ENCODE measurements at places on chromosomes 4 and X. TPM values are rescaled to one million over a fixed set of nuclear protein-coding genes. Genes with fewer than 3 reads are reported as not detected.

Gene CRMP1
- 20.1 TPM for polyA plus RNA-seq

Gene POLN
- 1.7 TPM for polyA plus RNA-seq

Gene MCTS1
- 40.8 TPM for polyA plus RNA-seq

Gene KIT
- polyA plus RNA-seq = 11.2 TPM

Gene ENPEP
- polyA plus RNA-seq = 27.6 TPM

Gene LNX1
- polyA plus RNA-seq = 6.0 TPM

Gene SULT1E1
- polyA plus RNA-seq = 36.8 TPM

Gene FRG2
- polyA plus RNA-seq = not detected

DNA sequence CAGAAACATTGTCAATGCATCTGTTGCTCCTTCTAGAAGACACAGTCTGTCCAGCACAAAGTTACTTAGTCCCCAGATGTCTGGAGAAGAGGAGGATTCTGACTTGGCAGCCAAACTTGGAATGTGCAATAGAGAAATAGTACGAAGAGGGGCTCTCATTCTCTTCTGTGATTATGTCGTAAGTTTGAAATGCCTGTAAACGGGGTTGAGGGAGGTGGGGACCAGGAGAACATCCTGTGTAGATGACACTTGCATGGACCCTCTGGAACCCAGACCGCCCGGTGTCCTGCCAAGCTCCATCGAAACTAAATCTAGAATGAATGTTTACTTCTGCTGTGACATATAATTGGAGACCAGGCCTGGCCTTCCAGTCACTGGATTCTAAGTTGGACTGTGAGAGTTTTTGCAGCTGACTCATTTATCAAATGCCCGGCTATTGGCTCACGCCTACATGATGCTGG is 45.0 kb upstream of the MSANTD1 start:
- no peak for DNase-seq

DNA sequence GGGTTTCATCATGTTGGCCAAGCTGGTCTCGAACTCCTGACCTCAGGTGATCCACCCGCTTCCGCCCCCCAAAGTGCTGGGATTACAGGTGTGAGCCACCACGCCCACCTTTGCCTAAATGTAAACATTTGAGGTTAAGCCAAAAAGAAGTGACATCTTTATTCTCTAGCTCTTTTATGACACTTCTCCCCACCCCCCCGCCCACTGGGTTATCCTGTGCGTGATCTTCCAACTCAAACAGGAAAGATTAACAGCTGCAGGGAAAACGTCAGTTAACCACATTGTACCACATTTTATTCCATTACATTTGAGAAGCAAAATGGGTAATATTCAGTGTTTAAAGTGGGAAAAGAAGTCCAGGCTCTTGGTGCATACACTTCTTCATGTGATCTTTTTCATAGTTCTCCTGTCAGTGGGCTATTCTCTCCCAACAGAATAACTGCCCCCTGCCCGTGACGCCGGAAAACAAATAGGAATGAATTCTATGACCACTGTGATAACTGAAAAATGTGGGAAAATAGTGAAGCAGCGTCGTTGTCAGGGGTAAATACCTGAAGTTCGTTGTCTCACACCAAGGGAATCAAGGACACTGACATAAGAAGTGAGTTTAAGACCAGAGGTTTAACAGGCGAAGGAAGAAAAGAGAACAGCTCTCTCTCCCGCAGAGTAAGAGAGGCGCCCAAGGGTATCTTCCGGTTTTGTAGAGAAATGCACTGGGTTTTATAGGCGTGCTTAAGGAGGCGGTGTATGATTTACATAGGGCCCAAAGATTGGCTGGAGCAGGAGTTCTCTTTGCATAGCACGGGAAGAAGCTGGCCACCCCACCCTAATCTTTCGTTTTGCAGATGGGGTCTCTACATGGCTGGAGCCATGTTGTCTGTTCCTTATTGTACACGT is 9.7 kb upstream of the SRD5A3 start:
- no peak for DNase-seq

DNA sequence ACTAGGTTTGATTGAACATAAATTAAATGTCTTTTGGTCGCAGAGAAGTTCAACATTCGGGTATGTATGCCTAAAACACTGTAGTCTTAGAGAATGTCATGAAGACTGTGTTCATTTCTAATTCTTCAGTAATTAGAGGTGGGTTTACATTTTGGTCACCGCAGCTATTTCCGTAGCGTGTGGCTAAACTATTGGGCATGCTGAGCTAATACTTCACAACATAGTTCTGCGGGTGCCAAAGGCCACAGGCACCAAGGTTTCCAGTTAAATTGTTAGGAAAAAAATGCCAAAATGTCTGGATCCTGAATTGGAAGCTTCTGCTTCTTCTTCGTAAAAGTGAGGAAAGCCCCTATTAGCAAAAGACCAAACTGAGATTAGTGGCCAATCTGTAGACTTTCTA is 25.1 kb downstream of the SMIM31 start:
- DNase-seq = no peak

DNA sequence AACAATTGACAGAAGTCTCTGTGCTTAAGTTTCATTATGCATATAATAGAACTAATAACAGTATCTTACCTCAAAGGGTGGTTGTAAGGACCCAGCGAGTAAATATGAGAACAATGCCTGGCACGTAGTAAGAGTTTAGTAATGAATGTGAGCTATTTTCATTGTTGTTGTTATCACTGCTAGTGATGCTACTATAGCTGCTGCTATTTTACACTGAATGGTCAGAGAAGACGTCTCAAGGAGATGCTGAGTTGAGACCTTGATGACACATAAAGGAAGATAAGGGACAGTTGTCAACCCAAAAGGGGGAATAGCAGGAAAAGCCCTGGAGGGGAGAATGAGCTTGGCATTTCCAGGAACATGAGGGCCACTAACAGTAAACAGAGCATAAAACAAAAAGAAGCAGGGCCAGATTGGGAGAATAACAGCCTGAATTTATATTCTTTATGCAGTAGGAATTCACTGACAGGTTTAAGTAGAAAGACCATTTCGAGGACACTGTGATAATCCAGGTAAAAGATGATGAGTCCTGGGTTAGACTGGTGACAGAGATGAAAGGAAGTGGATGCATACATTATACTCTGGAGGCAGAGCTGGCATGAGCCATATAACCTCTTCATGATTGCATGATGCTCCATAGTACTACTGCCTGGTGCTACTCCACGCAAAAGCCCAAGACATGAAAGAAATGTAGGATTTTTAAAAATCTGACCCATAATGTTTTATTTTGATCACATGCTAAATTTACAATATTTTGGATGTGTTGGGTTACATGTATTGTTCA is 23.1 kb downstream of the ATP8A1 start:
- no peak for DNase-seq

DNA sequence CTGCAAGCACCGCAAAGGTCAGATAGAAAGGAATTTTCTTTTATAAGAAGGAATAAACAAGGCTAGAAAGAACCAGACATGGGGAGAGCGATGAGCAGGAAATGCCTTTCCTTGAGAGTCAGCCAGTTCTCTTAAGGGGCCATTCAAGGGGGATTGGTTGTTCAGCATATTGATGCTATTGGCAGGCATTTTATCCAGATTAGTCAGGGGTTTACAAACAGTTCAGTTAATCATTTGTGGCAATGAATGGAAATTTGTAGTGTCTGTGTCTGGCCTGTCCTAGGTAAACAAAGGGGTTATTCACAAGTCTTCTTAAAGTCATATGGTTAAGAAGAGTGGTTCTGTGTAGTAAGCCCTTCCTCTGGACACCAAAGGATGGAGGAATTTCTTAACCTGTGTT is 184.7 kb upstream of the FRMPD4 start:
- peak; percentile 76 for DNase-seq

DNA sequence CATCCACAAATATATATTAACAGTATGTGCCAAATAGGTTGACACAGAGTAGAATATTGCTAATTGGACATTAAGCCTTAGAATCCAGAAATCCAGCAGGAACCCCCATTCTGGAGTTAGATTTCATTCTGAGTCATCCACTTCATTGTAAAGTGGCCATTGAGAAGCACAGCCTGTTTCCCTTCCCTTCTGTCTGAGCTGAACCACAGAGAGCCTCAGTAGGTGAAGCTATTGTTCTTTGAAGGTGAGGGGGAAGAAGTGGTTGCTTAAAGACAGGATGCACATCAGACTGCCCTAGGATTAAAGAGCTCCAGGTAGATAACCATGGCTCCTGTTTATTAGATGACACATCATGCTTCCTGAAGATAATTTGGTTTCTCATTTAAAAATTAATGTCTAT is 30.6 kb upstream of the MCF2 start:
- DNase-seq = no peak

- no peak for DNase-seq
Measured at GRCh38 chrX:43953218-43953617, 20.0 kb downstream of the NDP start.

All from muscle of back (tissue), 13 donors.